ENCODE measurements at places on chromosomes 1 and 21.

DNA sequence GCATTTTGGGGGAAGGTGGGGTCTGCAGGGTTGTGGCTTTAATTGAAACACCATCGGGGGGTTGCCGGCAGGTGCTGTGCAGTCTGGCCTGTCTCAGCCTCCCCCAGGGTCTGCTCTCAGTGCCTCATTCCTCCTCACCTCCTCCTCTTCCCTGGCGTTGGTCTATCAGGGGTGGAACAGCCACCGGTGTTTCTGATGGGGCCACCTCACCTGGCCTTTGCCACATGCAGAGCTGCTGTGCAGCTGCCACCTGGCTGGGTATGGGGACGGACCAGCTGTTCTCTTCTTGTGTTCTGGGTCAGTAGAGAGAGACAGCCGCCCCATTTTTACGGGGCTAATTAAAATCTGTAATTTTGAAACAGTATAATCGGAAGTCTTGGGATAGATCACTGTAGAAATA lies 53.9 kb downstream of the SPSB1 start:
- no peak for DNase-seq

DNA sequence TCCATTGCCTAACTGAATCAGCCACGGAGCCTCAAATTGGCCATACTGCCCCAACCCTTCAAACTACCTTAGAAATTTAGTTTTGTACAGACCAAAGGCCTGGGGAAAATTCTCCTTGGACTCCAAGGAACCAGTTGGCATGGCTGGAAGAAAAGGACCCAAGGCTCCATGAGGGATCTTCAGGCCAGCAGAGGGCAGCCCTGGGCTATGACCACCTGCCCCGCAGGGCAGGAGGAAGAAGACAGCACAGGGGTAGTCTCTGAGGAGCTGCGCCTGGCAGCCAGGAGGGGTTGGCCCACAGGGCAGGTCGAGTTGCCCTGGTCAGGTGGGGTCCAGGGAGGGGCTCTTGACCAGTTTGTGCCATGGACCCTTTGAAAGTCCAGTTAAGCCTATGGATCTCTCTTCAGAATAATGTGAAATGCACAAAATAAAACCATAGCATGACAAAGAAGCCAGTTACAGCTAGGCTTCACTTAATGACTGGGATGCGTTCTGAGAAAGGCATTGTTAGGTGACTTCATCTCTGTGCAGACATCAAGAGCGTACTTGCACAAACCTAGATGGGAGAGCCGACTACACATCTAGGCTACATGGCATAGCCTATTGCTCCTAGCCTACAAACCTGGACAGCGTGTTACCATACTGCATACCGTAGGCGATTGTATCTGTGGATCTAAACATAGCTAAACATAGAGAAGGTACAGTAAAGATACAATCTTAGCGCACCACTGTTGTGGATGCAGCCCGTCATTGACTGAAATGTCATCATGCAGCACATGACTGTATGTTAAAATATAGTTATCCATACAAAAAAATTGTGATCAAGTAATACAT lies 26.1 kb downstream of the CACNA1S start:
- no peak for DNase-seq

DNA sequence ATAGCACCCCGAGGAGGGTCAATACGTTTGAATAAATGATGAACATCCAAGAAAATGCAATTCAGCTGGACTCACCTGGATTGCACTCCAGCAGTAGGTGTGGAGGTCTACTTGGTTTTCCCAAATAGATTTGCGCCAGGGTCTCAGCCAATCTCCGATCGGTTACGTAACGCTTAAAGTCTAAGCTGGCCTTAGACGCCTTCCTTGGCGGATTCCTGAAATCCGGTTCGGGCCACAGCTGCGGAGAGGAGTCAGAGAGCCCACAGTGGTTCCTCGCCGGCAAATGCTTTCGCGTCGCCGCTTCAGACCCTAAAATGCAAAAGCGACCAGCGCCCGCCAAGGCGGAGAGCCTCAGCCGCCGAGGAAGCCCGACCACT lies 322 bp downstream of the TFB2M start:
- DNase-seq = no peak

- DNase-seq = no peak
Measured at GRCh38 chr1:45923343-45923742, 119.9 kb downstream of the MAST2 start.

GRCh38 chr1:165119086-165119485 lies 237.4 kb downstream of the LMX1A start:
- DNase-seq = no peak

DNA sequence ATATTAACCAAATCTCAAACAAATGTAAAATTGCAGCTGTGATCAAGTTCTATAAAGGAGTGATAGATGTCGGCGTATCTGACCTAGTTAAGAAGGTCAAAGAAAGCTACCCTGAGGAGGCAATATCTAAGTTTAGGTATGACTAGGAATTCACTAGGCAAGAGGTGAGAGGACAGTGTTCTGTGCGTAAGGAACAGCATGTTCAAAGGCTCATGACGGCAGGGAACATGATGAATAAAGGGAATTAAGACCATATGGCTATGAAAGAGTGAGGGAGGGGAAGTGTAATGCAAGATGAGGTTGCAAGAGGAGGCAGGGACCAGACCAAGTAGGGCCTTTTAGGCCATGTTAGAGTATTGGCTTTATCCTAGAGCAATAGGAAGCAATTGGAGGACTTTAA lies 8.6 kb downstream of the LIX1L start:
- DNase-seq = no peak

GRCh38 chr1:239306426-239306825 lies 79.9 kb upstream of the CHRM3 start:
- DNase-seq = no peak

Measured in right atrium auricular region (tissue), 2 donors.